ENCODE measurements at places on chromosomes 2 and 18. TPM values are rescaled to one million over a fixed set of nuclear protein-coding genes. Genes with fewer than 3 reads are reported as not detected.

GRHL1 gene
- total RNA-seq = 1.9 TPM

IL1RN gene
- total RNA-seq = 3.0 TPM

SERPINB3 gene
- not detected for total RNA-seq

ITM2C gene
- 54.7 TPM for total RNA-seq

SLC8A1 gene
- total RNA-seq = 105 TPM

RGPD3 gene
- 0.14 TPM for total RNA-seq

DDX1 gene
- 74.2 TPM for total RNA-seq

SPATA3 gene
- total RNA-seq = not detected

ADRA2B gene
- 4.1 TPM for total RNA-seq

STARD6 gene
- total RNA-seq = not detected

CD28 gene
- 6.3 TPM for total RNA-seq

MOCOS gene
- 1.3 TPM for total RNA-seq

PCARE gene
- total RNA-seq = not detected

FAM161A gene
- total RNA-seq = 1.9 TPM

NAPG gene
- 29.4 TPM for total RNA-seq

ZNF236 gene
- total RNA-seq = 14.2 TPM

CAD gene
- 20.1 TPM for total RNA-seq

ATL2 gene
- total RNA-seq = 69.2 TPM

CCDC141 gene
- total RNA-seq = 6.2 TPM

ANKRD44 gene
- total RNA-seq = 21.2 TPM

EVX2 gene
- total RNA-seq = not detected

DUSP11 gene
- total RNA-seq = 17.0 TPM

CXCR4 gene
- total RNA-seq = 7.8 TPM

SERPINB4 gene
- not detected for total RNA-seq

G6PC2 gene
- total RNA-seq = not detected
